EL (cell line): ENCODE measurements at places on chromosomes 3 and 15.

- no peak for DNase-seq
Measured at GRCh38 chr15:95687686-95688085, 642.8 kb upstream of the NR2F2 start.

GRCh38 chr15:92928225-92928750, 28.2 kb downstream of the CHD2 start:
- peak; percentile 44 for DNase-seq

DNA sequence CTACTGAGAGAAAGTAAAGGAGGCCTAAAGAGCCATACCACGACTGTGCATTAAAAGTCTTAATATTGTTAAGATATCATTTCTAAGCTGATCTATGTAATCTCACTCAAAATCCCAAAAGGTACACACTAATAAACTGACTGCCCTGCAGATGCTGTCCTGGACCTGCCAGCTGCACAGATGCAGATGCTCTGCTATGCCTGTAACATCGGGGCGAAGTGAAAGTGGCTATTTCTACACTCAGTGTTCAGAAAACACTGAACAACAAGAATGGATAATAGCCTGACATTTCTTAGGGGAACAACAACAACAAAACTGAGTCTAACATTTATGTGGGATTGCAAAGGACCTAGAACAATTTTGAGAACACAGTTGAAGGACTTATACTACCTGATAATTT, 31.9 kb downstream of the RAD18 start:
- peak; percentile 8 for DNase-seq

- no peak for DNase-seq
Measured at GRCh38 chr3:143972155-143972504, 507 bp downstream of the DIPK2A start.

- peak; percentile 56 for DNase-seq
Measured at GRCh38 chr3:150158943-150159625, 188.4 kb upstream of the PFN2 start.

DNA sequence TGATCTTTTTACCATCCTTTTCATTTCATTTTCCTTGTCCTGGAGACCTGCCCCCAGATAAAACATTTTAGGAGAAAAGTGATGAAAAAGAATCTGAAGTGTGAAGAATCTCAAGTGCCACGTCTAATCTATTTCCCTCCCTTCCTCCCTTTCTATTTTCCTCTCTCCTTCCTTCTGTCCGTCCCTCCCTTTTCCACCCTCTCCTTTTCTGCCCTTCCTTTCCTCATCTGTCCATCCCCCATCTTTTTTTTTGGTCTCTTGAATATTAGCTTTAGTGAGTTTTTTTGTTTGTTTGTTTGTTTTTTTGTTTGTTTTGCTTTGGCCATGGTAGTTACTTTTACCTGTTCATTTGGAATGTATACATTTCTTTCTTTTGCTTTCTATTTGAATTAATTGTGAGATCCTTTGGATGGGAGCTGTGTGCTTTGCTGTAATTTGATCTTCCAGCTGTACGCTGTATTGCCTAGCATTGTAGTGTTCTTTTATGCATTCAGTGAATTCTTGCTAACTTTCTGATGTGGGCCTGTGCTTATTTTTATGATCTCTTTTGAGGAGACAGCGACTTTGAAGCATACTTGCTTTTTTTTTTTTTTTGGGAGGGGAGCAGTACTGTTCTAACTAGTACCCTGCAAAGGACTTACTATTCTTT, 19.2 kb downstream of the CDIN1 start:
- DNase-seq: no peak

- DNase-seq: peak; percentile 8
Measured at GRCh38 chr15:64066451-64066850, 20.2 kb upstream of the DAPK2 start.

- no peak for DNase-seq
Measured at GRCh38 chr3:13289771-13290285, 130.3 kb downstream of the NUP210 start.

DNA sequence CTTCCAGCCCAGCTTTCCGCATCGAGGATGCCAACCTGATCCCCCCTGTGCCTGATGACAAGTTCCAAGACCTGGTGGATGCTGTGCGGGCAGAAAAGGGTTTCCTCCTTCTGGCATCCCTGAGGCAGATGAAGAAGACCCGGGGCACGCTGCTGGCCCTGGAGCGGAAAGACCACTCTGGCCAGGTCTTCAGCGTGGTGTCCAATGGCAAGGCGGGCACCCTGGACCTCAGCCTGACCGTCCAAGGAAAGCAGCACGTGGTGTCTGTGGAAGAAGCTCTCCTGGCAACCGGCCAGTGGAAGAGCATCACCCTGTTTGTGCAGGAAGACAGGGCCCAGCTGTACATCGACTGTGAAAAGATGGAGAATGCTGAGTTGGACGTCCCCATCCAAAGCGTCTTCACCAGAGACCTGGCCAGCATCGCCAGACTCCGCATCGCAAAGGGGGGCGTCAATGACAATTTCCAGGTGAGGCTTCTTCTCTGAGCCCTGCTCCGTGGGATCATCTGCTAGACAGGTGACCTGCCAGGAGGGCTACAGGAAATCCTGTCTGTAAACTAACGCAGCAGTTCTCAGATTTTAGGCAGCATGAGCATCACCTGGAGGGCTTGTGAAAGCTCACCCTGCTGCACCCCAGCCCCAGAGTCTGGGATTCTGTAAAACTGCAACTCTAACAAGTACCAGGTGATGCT, 1.6 kb downstream of the THBS1 start:
- peak; percentile 63 for DNase-seq

- no peak for DNase-seq
Measured at GRCh38 chr3:30020380-30020779, 586.0 kb upstream of the TGFBR2 start.

GRCh38 chr3:192130534-192131132, 596.7 kb downstream of the FGF12 start:
- DNase-seq: peak; percentile 47

GRCh38 chr3:194107107-194107506, 28.8 kb upstream of the HES1 start:
- DNase-seq: no peak

DNA sequence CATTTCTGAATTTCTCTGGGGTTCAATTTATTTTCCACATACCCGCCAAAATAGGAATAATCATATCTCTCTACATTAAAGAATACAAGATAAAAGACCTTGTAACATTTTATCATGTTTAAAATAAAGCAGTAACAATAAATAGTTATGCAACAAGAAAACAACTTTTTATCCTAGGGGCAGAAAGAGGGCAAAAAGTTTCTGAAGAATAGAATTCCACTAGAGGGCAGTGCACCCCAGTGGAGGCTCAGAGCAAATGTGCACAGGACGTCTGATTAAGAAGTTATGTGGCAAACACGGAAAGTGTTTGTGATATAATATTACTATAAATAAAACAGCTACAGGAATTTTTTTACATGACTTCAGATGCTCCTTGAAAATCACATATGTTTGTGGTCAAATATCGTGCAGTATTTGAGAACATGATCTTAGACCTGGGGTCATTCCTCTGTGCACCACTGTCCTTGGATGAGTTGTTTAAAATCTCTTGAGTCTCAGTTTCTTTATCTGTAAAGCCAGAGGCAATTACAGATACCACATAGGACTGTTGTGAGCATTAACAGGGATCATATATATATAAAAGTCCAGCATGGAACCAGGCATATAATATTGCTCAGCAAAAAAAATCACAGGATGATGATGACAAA, 13.2 kb upstream of the PIK3R4 start:
- DNase-seq: peak; percentile 53

DNA sequence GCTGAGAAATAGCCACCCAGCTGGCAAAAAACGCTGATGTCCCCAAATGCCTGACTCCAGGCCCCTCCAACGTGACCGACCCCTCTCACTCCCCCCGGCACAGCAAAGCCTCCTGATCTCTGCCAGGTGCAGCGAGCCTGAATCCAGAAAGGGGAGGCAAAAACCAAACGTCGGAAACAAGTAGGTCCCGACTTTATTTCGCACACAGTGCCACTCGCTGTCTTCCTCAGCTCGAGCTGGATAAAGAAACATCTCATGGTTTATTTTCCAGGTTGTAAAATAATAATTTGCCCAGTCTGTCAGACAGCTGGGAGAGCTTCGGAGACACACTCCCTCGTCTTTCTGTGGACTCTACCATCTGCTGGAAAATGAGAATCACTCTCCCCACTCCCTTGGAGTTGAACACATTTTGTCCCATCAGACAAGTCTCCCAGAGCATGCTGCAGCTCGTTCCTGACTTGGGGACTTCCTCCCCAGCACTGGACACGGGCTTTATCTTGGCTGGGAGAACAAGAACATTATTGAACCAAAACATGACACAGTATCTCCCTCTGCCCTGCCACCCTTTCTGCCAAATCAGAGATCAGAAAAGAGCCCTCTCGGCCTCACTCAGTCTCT, 142.8 kb downstream of the NUP210 start:
- DNase-seq: no peak

DNA sequence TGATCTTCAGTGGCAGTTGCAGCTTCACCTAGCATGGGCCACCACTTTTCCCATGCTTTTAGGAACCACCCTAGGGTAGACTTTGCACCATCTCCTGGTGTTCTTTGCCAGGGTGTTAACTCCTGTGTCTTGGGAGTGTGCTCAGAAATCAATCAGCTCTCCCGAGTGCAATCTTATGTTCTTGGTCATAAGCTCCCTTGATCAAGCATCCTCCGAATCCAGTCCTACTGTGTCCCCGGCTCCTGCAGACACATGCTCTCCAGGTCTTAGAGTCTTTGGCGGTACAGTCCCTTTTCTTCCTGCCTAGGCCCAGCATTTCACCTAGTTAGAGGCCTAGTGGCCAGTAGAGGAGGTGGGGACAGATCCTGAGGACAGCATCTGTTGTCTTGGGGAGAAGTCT, 74.7 kb upstream of the SYN2 start:
- no peak for DNase-seq

DNA sequence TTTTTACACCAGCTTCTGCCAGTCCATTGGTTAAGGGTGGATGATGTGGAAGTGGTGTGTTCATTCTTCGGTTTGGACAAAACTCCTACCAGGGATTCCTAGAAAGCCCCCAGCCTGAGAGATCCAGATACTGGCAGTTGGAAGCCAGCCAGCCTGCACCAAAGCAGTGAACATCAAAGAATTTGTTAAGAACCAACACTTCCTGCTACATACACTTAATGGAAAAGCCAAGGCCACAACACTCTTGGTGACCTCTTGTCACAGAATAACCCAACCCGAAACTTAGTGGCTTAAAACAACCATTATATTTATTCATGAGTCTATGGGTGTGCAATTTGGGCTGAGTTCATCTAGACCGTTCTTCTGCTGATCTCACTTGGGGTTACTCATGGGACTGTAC, 42.9 kb upstream of the ADAMTS9 start:
- DNase-seq: no peak

DNA sequence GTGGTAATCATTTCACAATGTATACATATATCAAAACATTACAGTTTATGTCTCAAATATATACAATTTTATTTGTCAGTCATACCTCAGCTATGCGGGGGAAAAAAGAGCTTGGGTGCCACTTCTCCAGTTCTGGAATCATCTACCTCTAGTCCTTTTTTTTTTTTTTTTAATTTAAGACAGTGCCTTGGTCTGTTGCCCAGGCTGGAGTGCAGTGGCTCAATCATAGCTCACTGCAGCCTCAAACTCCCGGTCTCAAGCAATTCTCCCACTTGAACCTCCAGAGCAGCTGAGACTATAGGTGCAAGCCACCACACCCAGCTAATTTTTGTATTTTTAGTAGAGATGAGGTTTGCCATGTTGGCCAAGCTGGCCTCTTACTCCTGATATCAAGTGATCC, 67.4 kb downstream of the TMEM266 start:
- DNase-seq: no peak

- DNase-seq: no peak
Measured at GRCh38 chr3:181279239-181279565, 289.7 kb upstream of the DNAJC19 start.

DNA sequence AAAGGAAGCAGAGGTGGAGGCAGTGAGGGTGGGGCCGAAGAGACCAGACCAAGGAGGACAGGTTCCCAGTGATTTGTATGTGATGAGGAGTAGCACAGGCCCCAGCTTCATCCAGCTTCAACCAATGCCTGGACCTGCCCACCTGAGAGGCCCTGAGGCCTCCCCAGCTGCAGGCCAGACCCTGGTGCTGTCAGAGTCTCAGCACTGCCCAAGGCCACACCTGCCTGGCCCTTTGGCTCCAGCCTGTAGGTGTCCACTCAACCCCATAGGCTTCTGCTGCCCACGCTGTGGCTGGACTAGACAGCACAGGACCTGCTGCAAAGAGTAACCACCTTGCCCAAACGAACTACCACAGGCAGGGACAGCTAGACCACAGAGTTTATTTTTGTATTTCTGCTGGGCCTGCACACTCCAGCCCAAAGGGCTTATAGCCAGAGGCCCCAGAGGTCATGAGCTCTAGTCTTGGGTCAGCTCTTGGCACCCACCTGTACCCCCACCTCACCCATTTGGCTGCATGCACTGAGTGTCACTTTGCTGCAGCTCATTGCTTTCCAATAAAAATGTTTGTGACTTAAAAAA, 81.9 kb upstream of the CDV3 start:
- no peak for DNase-seq

GRCh38 chr3:40588406-40588805, 63.6 kb downstream of the ZNF621 start:
- no peak for DNase-seq

DNA sequence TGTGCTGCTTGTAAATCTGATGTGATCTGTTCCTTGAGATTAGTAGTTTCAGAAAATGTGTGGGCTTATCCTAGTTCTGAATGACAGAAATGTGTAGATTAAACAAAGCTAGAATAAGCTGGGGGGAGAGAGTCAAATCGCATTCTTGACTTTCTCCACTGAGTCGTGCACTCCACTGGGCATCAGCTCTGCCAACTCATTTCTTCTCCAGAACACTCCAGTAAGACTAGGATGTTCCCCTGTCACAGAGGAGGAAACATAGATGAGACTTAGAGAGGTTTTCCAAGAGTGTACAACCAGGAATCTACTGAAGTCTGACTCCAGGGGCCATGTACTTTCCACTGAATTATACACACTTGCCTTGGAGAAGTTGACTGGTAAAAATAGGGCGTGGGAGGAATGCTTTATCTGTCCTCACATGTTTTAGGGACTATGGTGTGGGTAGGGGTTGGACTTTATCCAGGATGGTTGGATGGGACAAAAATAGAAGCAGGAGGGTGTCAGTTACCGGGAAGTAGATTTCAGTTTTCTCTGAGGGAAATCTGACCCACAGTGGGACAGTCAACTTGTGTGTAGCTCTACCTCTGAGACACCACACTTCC, 298.2 kb downstream of the UBE2E2 start:
- no peak for DNase-seq

DNA sequence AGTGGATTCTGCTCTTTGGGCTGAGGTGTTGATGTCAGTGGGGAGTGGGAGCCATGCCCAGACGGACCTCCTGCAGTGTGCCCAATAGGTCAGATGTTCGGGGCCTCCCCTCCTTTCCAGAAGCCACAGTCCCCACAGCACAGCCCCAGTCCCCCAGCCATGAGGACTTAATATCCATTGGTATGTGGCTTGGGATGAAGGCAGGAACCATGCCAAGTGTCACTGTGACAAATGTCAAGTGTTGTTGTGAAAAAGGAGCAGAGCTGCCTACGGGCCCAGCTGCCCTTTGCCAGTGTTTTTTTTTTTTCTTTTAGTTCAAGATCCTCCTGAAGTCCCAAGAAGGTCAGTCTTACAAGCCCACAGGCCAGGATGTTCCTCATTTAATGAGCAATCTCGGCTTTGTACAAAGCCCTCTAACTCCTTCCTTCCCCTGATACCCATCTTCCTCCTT, 12.2 kb downstream of the SEMA3G start:
- DNase-seq: no peak
